ENCODE measurements at places on chromosomes 12 and 14.

GRCh38 chr14:74695406-74695805 is 17.5 kb downstream of the AREL1 start:
- DNase-seq: no peak

DNA sequence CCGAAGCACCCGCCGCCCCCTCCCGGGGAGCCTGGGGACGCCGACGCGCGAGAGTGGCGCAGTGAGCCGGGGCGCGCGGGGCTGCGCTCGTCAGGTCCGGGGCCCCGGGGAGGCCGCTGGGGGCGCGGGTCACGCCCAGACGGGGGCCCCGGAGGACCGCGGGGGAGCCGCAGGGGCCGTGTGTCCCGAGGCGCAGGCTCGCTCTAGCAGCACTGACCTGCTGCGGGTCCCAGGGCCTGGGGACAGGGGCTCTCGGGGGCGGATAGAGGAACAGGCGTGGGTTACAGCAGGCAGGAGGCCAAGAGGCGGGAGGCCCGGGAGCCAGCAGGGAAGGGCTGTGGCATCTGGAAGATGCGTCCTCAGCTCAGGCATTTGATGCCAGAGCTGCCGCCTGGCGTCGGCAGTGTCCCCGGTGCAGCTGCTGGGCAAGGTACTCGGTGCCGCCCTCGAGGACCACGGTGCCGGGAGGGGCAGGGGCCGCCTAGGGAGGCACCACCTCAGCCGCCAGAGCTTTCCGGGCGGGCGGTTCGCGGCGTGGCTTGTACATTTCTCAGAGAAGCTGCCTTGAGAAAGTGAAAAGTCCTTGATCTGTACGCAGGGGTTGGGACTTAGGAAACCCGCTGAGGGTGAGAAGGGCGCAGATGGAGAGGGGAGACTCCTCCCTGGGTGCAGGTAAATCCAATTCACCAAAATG is 1.2 kb downstream of the WNT5B start:
- DNase-seq: no peak

GRCh38 chr14:105532735-105533141 is 6.4 kb downstream of the TMEM121 start:
- DNase-seq: no peak

DNA sequence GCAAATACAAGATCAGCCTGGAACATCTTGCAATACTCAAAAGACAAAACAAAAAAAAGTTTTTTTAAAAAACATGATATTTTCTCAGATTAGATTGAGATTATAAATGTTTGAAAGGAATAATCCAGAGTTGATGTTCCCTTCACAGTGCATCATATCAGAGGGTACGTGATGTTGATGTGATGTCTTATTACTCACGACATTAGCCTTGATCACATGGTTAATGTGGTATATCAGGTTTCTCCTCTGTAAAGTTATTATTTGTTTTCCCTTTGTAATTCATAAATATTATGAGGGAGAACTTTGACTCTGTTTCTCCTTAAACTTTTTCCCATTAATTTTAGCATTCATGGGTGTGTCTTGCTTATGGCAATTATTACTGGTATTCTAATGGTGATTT is 26.6 kb downstream of the LIMA1 start:
- no peak for DNase-seq

DNA sequence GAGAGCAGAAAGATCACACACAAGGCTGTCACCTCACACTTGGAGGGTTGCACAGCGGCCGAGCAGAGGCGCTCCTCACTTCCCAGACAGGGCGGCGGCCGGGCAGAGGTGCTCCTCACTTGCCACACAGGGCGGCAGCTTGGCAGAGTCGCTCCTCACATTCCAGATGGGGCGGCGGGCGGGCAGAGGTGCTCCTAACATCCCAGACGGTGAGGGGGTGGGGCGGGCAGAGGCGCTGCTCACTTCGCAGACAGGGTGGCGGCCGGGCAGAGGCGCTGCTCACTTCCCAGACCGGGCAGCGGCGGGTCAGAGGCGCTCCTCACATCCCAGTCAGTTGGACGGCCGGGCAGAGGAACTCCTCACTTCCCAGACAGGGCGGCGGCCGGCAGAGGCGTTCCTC is 9.1 kb downstream of the TMBIM4 start:
- no peak for DNase-seq

DNA sequence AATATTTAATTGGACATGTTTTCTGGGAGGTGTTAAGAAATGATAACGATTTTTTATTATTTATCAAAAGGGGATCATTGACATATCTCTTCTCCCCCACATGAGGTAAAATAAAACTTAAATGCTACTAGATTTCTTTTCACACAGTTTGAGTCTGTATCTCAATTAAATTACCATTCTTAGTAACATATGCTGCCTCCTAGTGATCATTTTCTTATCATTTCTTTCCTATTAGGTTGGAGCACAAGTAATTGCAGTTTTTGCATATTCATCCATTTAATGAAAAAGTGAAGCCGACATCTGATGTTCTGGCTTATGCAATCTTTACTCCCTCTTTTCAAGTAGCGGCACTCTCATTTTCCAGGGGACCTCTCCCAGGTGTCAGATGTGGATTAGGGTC is 24.9 kb downstream of the PUS7L start:
- DNase-seq: no peak

DNA sequence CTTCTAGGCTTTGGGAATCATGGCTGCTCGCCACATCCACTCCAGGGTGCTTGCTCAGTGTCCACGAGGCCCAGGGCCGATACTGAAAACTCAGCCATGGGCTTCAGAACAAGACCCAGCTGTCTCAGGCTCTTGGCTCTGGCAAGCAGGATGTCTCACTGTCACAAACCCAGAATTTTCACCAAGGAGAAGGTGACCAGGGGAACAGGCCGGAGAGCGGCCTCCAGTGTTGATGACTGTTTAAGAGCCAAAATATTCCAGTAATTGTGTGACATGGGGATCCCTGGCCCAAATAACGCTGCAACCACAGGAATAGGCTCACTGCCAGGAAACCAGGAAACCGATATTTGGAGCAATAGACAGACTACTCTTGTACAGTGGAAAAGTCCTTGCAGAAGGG is 9.8 kb upstream of the SERPINA5 start:
- no peak for DNase-seq

GRCh38 chr12:45732936-45733335 is 3.4 kb downstream of the ARID2 start:
- DNase-seq: no peak

All from NCI-H187 (cell line).